ENCODE measurements at places on chromosomes 6 and 20. TPM values are rescaled to one million over a fixed set of nuclear protein-coding genes. Genes with fewer than 3 reads are reported as not detected.
A peak's percentile ranks its signal among the peaks of the same experiment; 100 is the strongest.

The ASIP gene
- 3.6 TPM for total RNA-seq

The CRIP3 gene
- 0.55 TPM for total RNA-seq

GRCh38 chr20:62066983-62067433, 1.3 kb upstream of the TAF4 start:
- peak overlapping the region; percentile 64 for H3K4me3 ChIP-seq
- H3K36me3 ChIP-seq: no peaks in the 10 kb centered on the region
- H3K4me1 ChIP-seq: peaks cover 17% of the 10 kb centered on the region
- no peaks in the 10 kb centered on the region for H3K27me3 ChIP-seq
- DNase-seq: no peak

DNA sequence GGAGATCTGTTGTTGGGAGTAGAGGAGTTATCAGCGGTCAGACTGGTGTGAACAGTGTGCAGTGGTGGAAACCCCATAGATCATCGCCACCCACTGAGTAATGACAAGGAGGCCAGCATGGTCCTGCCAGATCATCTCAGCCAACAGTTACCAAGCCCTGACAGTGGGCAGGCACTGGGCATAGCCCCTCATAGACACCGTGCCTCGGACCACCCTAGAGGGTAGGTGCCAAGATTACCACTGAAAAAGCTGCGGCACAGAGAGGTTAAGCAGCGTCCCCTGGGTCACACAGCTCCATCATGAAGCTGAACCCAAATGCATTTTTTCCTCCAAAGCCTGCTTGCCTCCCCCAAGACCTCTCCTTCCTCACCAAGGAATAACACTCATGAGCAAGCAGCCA, 21.5 kb upstream of the BMP7 start:
- H3K27me3 ChIP-seq: no peaks in the 10 kb centered on the region
- H3K36me3 ChIP-seq: no peaks in the 10 kb centered on the region
- no peak for DNase-seq
- peaks cover 4% of the 10 kb centered on the region for H3K4me1 ChIP-seq
- H3K27ac ChIP-seq: no peak overlapping the region

DNA sequence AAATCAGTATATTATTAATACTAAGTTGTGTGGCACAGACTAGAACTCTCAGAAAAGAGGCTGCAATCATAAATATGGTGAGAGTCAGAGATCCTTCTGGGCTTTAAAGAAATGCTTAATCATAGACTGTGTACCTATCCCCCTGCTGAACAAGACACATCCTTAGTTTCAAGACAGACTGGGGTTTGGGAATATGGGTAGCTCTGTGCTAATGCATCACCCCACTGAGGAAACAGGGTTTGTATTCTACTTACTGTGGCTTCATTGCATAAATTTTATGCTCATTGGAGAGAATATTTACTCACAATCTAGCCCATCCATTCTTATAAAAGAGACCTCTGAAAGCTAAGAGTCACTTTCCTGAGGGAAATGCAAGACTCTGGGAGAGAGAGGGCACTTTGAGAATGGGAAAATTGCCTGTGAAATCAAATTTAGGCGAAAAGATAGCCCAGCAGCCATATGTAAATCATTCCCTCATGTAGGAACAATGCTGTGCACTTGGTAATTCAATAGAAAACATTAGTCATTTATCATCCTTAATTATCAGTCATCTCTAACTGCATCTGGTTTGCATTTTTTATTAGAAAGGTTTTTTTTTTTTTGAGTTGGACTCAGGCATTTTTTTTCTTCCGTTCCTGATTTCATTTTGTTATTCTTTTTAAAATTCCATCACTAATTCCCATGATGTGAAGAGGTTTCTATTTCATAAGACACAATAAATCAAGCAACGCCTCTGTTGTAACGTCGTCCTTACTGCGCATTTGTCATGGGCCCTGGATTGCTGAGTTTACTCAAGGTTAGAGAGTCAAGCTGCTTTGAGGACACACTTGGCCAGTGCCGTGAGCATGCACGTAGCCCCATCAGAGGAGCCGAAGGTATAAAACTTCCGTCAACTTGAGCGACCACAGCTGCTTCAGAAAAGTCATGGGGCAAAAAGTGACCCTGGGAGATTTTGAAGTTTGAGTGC, 91.8 kb downstream of the TRMT11 start:
- H3K27ac ChIP-seq: no peak overlapping the region
- H3K27me3 ChIP-seq: no peaks in the 10 kb centered on the region
- H3K4me1 ChIP-seq: no peaks in the 10 kb centered on the region
- DNase-seq: no peak
- no peaks in the 10 kb centered on the region for H3K36me3 ChIP-seq

DNA sequence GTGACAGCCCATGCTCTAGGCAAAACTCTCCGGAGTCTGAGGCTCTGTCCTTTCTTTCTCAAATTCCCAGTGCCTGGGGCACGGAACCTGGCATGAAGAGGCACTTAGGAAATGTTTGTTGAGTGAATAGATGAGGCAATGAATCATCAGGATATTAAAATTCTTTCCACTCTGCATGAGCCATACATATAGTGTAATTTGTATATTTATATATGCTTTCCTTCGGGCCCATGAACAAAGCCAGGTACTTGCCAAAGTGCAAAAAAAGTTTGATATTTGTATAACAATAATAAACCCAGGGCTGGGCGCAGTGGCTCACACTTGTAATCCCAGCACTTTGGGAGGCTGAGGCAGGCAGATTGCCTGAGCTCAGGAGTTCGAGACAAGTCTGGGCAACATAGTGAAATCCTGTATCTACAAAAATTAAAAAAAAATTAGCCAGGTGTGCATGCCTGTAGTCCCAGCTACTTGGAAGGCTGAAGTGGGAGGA, 212.3 kb upstream of the ZNF217 start:
- H3K4me1 ChIP-seq: no peaks in the 10 kb centered on the region
- DNase-seq: no peak
- H3K36me3 ChIP-seq: no peaks in the 10 kb centered on the region
- no peak overlapping the region for H3K27ac ChIP-seq
